ENCODE measurements at places on chromosomes 5 and 9.

DNA sequence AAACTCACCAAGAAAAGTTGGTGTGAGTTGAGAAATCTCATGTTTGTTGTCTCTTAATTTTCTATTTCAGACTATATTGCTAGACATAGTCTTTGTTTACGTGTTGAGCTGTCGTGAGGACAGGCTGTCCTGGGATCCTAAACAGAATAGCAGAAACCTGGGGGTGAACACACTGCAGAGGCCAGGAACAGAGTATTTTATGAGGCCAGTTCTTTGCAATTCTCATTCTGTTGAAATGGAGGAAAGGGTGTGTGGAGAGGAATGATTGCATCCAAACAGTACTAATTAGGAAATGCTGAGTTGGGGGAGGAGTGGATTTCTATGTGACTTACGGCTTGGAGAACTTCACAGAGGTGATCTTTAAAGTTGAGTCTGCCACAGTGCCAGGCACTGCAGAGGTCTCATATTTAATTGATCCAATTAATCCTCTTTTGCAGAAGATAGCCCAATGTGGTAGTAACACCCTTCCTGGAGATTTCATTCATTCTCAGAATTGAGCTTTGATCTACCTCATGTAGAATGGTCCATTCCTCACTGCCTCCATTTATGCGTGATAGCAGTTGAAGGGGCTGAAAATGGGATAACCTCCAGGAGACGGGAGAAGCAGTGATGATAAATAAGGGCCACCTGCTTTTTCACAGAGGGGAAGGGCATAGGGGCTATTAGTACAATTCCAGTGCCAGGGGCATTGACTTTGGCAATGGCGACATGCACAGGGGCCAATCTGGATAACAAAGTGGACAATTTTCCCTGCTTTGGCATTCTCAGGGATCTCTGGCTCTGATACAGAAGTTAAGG is 84.7 kb upstream of the TNFAIP8 start:
- DNase-seq, result no peak

DNA sequence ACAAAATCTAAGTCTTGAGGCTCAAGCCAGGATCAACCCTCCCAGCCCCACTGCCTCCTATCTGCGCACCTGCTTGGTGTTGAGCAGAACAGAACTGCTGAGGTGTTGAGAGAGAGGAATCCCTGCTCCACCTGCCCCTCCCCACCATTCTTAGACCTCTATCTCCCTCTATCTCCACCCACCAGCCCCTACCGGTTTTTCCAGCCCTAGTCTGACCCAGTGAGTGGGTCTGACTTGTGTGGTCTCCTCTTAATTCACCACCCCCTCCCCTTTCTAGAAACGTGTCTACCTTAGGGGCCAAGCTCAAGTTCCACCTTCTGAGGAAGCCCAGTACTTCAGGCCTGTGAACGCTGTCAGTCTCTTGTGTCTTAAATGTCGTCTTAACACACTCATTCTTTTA is 93.7 kb downstream of the ARHGAP26 start:
- no peak for DNase-seq

- no peak for DNase-seq
Observed at GRCh38 chr9:135647884-135648283, 8.5 kb upstream of the GLT6D1 start.

GRCh38 chr5:159975462-159976019 is 33.4 kb upstream of the TTC1 start:
- no peak for DNase-seq

GRCh38 chr9:5352637-5353248 is 13.1 kb upstream of the RLN1 start:
- no peak for DNase-seq

DNA sequence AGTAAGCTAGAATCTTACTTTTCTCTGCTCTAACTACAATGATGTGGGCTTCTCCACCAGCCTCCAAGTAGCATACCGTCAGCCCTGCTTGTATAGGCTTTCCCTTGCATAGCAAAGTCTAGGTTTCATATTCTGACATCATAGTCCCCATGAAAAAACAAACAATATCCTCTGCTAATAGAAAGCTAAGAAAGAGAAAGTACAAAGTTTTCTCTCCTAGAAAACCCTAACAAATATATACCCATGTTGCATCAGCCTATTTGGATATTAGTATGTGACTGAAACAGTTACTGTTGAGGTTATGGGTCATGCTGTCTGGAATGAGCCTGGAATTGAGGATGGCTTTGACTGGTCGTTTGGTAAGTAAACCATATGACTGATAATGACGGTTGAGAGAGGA is 1696.0 kb downstream of the MAT2B start:
- no peak for DNase-seq

GRCh38 chr5:58930520-58930919 is 347.6 kb downstream of the RAB3C start:
- DNase-seq, result no peak

DNA sequence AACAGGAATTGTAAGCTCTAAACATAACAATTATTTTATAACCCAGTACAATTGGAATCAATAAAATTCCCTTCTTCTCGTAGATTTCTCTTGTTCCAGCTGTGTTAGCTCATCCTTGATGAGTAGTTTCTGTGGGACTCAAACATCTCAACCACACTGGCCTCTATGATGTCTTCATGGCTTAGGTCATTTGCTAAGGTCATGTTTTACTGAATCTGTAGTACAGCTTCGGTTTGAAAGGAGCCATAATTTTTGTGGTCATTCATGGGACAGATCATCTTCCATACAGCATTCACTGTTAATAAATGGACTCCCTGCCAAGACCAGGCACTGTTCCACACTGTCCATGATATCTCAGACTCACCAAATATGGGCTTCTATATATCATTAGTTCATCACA is 369.0 kb upstream of the RFX3 start:
- no peak for DNase-seq

GRCh38 chr9:104743376-104743985 is 4.0 kb upstream of the NIPSNAP3A start:
- DNase-seq, result no peak

GRCh38 chr9:120161776-120162175 is 418.2 kb downstream of the CDK5RAP2 start:
- no peak for DNase-seq

GRCh38 chr9:107647141-107647540 is 157.6 kb upstream of the KLF4 start:
- no peak for DNase-seq

All from stimulated activated CD8-positive, alpha-beta memory T cell treated with anti-CD3 and anti-CD28 coated beads, Interleukin-15, amount 100 ng/mL, for 4 hours (primary cell).